ENCODE measurements at places on chromosomes 3 and 15. TPM values are rescaled to one million over a fixed set of nuclear protein-coding genes. Genes with fewer than 3 reads are reported as not detected.

The NOX5 gene
- total RNA-seq, result not detected

- H3K27ac ChIP-seq, result no peak overlapping the region
- peaks cover 18% of the 10 kb centered on the region for H3K27me3 ChIP-seq
- DNase-seq, result no peak
- H3K36me3 ChIP-seq, result no peaks in the 10 kb centered on the region
Observed at GRCh38 chr3:151351219-151351618, 21.9 kb upstream of the P2RY13 start.

- no peak overlapping the region for H3K27ac ChIP-seq
- H3K27me3 ChIP-seq, result no peaks in the 10 kb centered on the region
- H3K4me1 ChIP-seq, result no peaks in the 10 kb centered on the region
- no peak for DNase-seq
Observed at GRCh38 chr3:10935028-10935427, 57.5 kb upstream of the SLC6A1 start.

DNA sequence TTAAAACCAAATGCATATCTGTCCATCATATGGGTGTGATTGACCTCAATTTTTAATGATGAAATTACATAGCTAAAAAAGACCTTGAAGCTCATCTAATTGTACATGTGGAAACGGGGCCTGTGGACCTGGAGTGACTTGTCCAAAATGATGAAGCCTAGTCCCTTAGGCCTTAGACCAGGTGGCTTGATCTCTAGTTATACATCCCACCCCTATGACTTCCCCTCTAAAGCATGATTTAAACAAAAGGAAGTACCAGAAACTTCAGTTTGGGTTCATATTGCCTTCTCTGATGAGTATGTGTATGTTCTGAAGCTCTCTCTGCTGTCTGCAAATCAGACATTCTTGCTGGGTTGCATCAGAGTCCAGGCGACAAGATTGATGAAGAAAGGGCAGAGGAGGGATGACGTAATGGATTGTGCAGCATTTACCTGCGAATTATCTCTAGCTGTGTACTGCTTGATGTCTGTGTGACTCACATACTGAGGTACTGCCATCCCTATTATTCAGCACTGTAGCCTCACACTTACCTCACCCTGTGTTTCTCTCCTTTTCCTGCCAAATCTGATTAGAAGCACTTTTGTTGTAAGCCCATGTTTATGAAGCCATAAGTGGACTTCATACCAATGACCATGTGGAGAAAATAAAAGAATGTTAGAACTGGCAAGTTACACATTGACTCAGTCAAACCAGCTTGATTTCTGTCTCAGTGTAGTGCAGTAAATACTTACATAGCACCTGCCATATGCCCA is 111.5 kb downstream of the FILIP1L start:
- no peak overlapping the region for H3K27ac ChIP-seq
- no peak for DNase-seq
- H3K4me1 ChIP-seq, result peaks cover 8% of the 10 kb centered on the region

DNA sequence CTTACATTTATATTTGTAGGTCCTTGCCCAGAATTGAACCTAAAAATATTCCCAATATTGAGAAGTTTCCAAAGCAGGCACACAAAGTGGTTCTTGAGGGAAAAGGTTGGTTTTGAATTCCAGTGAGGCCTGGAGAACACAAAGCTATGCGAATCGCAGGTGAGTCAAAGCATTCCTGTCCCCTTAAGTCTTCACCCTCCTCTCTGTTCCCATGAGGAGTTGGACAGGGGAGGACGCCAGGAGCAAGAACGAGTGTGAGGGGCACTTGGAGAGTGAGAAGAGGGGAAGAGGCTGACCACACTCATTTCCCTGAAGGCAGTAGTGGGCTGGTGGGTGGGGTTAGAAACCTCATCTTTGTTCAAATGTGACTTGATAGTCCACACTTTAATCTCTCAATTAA is 185.8 kb upstream of the EOMES start:
- peaks cover 36% of the 10 kb centered on the region for H3K4me1 ChIP-seq
- no peak overlapping the region for H3K4me3 ChIP-seq
- H3K27ac ChIP-seq, result no peak overlapping the region

The IL17RB gene
- total RNA-seq, result 0.31 TPM

The P2RY13 gene
- total RNA-seq, result not detected

The NKTR gene
- 85.9 TPM for total RNA-seq

The TMC3 gene
- total RNA-seq, result not detected

The NKIRAS1 gene
- 3.1 TPM for total RNA-seq

DNA sequence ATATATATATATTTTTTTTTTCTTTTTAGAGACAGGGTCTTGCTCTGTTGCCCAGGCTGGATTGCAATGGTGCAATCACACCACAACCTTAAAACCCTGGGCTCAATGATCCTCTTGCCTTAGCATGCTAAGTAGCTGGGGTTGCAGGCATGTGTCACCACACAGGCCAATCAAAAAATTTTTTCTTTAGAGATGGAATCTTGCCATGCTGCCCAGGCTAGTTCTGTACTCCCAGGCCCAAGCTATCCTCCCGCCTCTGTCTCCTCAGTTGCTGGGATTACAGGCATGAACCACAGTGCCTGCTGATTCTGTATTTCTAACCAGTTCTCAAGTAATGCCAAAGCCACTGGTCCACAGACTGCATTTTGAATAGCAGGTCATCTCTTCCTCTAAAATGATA is 291.3 kb upstream of the ZPLD1 start:
- H3K27ac ChIP-seq, result no peak overlapping the region
- H3K4me1 ChIP-seq, result no peaks in the 10 kb centered on the region
- no peaks in the 10 kb centered on the region for H3K36me3 ChIP-seq
- no peak for DNase-seq
- H3K4me3 ChIP-seq, result no peak overlapping the region
- peaks cover 6% of the 10 kb centered on the region for H3K27me3 ChIP-seq
